ENCODE measurements at places on chromosomes 1 and 21.

DNA sequence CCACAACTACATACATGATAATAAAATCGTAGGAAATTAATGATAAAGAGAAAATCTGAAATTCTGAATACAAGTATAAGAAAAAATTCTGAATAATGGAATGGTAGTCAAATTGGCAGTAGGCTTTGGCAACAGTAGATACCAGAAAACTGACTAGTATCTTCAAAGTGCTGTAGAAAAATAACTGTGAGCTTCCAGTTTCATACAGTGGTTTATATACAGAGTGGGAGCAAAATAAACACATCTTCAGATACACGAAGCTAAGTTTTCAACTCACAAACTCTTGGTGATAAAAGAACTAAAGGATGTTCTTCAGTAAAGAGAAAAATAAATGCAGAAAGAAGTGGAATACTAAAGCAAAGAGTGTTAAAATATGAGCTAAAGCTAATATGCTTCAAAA lies 173.4 kb downstream of the PPP1R12B start:
- no peak for DNase-seq

GRCh38 chr1:244341455-244342450 lies 110.0 kb downstream of the ADSS2 start:
- DNase-seq = no peak

DNA sequence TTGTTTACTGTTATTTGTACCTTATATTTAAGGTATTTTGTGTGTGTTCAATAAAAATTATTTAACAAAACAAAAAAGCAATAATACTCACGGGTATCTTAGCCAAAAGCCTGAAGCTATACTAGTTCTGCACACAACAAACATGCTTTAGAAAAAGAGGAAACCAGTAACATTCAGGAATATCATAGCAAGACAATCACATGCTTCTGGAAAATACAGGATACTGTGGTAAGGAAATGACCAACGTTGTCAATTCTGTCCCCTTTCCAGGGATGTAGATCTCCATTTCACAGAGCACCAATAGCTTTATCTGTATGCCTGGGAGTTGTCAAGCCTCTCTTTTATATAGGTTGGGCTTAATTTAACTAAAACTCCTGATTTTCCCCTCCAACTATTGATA lies 288.4 kb downstream of the SMYD3 start:
- DNase-seq = no peak

DNA sequence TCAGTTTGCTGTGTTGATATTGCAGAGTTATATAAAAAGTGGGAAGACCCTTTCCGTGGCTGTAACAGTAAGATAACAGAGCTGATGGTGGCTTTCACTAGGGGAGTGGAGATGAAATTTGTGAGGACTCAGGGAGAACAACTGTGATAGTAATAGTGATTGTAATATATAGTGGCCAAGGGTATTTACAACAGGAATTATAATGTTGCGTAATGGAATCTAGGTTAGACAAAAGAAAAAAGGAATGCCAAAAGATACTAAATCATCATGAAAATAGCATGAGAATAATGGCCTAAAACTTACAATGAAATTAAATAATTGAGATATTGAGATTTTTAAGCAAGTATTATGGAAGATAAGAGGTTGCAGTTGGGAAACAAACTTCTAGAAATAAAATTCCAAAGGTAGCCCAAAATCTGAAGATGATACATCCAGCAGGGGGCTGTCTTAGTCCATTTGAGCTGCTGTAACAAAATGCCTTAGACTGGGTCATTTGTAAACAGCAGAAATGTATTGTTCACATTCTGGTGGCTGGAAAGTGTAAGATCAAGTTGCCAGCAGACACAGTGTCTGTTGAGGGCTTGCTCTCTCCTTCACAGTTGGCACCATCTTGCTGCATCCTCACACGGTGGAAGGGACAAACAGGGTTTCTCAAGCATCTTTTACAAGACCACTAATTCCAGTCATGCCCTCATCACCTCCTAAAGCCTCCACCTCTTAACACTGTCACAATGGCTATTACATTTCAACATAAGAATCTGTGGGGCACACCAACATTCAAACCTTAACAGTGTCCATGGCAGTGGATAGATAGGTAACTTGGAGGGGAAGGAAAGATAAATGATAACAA lies 711.2 kb downstream of the MRPL39 start:
- DNase-seq = no peak

DNA sequence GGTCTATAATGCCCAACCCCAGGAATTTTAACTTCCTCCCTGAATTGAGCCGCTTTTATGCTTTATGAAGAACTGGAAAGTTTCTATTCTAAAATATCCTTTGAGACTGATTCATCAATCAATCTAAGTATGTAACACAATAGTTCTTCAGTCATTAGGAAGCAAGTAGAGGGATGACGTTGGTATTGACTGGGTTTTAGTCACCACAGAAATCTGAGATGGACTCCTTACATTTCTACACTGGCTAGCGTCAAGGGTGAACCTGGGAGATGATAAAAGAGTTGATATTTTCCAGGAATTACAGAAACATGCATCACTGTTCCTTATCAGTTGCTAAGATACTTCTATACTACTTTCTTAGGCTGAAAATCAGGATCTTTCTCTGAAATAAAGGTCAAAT lies 308.0 kb downstream of the HMCN1 start:
- DNase-seq = no peak

DNA sequence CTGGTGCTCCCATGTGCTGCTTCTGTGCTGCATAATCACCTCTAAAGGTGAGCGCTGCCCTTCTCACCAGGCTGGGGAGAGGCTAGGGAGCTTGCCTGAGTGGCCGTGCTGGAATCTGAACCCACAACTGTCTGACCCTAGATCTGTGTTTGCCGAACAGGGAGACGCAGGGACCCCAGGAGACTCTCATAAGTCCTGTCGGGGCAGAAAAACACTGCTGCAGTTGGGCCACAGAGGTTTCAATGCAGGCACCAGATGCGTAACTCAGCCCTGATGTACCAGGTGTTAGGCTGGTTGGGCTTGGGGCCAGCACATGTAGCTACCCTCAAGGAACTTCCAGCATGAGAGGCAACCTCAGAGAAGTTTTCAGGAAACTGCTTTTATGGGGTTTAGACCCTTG lies 49.5 kb upstream of the DMRTB1 start:
- DNase-seq = no peak

- no peak for DNase-seq
Observed at GRCh38 chr1:207691841-207692240, 46.9 kb downstream of the CR1L start.

DNA sequence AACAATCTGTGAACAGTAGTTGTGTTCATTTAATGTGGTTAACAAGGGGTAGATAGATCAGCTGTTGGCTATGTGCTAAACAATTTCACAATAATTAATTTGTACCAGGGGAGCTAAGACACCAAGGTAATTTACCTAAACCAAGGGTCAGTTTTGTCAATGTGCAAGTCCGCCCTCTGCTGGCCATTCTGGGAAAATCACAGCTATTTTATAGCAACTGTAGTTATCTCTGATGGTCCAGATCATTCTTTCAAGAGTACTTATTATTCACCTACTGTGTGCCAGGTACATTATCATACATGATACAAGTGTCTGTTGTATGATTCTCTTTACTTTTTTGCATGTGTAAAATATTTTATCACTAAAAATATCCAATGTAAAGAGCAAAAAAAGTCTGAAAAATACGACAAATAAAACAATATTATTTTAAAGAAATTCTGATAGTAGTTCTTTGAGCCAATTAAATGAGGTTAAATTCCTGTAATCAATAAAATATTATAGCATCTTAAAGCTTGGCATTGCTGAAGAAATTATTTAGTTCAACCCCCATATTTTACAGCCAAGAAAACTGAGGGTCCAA lies 312.3 kb upstream of the FAM78B start:
- DNase-seq = no peak

- DNase-seq = no peak
Observed at GRCh38 chr1:56972976-56973375, 7.2 kb upstream of the C8B start.

- DNase-seq = no peak
Observed at GRCh38 chr1:28565726-28566125, 12.8 kb downstream of the TRNAU1AP start.

Data from cerebellar nuclear complex (tissue), 1 donor.